ENCODE measurements at places on chromosomes 2 and 18.

DNA sequence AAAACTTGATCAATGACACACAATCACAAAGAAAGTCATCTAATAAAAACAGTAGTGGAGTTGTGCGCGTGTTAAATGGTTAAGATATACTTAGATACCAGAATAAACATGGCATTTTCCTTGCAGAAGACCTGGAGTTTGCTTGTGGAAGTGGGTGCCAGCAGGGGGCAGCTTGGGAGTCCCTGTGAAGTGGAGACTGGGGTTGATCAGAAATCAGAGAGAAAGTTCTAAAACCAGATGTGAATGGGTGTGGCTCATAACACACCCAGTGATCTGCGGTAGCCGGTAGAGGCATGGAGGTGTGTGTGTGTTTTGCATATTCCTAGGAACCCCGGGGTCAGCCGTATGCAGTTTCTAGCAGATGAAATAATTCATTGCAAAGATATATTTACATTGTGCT is 300.1 kb upstream of the TRIB2 start:
- no peak for DNase-seq

DNA sequence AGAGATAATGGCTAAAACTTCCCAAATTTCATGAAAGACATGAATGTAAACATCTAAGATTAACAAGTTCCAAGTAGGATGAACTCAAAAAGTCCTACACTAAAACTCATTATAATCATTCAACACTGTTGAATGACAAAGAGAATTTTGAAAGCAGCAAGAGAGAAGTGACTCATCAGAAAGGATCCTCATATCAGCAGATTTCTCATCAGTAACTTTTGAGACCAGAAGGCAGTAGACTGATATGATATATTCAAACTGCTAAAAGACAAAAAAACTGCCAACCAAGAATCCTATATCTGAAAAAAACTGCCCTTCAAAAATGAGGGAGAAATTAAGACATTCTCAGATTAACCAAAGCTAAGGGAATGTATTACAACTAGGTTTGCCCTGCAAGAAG is 130.6 kb upstream of the OTX1 start:
- DNase-seq, result no peak

- DNase-seq, result no peak
Observed at GRCh38 chr2:27573452-27573851, 9.4 kb upstream of the ZNF512 start.

GRCh38 chr2:209582281-209582680 is 158.4 kb downstream of the MAP2 start:
- no peak for DNase-seq

Measured in NCI-H2029 treated with DMSO at 0.1 percent for 48 hours (cell line).